ENCODE measurements at places on chromosomes 7 and 10.

GRCh38 chr7:87075671-87076404 is 16.4 kb upstream of the ELAPOR2 start:
- DNase-seq, result no peak

GRCh38 chr10:74987339-74988053 is 124.0 kb upstream of the SAMD8 start:
- DNase-seq, result no peak

DNA sequence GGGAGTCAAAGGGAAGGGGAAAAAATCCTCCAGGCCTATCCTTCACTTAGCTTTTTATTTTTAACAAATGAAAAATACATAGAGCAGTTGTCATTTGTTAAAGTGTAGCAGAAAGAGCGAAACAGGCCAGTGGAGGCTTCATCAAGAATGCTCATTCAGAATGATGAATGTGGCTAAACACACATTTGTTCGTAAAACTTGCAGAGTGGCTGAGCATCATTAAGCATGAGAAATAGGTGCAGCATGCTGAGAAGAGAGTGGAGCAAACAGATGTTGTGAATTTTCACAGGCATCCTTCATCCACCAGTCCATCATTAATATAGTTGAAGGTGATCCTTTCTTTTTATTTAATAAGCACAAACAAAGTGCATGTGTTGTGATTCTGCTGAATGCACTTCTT is 407.6 kb downstream of the LRMDA start:
- no peak for DNase-seq

DNA sequence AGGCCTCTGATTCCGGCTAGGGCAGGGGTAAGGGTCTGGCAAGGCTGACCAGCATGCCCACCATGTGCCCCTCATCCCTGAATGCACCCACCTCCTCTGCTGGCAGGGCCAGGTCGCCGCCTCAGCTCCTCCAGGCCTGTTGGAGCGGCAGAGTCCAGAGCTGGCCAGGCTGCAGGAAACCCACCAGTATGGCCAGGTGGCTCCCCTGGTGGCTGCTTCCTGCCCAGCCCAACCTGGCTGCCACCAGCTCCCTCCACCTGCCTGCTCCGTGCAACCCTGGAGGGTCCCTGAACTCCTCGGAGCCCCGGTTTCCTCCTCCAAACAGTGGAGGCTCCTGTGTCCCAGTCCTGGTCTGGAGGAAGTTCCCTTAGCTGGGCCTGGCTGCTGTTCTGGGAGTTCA is 39.6 kb downstream of the MICALL2 start:
- no peak for DNase-seq

- DNase-seq, result no peak
Measured at GRCh38 chr7:90661290-90662151, 65.4 kb downstream of the CDK14 start.

- no peak for DNase-seq
Measured at GRCh38 chr10:16520900-16521299, 779 bp downstream of the C1QL3 start.

DNA sequence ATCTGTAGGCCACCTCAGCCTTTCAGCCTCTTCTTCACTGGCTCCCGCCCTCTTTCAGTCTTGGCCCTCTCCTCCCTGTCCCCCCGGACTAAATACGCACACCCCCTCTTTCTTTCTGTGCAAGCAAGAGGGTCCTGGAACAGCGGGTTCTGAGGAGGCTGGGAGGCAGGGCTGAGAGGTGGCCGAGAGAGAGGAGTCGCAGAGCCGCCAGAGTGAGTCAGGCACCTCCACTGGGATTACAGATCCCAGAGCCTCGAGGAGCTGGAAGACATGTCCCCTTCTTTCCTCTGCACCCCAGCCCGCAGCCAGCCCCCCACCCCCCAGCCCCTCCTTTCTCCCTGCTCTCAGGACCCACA is 182 bp downstream of the CCDC136 start:
- DNase-seq, result no peak

DNA sequence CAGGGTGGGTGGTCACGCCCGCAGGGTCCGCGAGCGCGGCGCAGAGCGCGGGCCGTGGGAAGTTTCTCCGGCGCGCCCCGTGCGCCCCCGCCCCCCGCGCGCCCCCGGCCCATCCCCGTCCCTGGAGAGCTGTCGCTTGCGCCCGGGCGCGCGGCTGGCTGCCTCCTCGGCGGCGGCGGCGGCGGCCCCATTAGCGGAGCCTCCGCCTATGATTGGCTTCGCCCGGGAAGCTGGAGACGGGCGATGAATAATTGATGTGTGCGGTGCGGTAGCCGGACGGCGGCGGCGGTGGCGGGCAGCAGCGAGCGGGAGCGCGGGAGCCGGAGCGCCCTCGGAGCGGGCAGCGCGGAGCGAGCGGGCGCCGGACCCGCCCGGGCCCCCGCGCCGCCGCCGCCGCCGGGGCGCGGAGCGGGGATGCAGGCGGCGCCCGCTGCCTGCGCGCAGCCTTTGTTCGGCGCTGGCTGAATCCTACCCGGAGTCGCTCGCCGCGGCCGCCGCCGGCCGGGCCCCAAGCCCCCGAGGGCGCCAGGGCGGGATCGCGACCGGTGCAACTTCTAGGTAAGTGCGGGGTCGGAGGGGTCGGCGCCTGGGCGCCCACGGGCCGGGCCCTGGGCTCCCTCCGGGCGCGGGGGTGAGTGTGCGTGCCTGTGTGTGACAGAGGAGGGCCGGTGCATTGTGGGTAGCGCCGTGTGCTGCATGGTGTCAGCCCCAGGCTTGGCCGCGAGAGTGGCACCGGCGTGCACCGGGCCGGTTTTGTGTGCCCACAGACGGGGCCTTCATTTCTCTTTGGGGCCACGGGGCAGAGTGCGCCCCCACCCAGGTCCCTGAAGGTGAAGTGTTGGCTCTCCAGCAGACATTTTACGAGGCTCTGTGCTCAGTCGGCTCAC is 103.8 kb upstream of the PPIF start:
- peak; percentile 60 for DNase-seq

DNA sequence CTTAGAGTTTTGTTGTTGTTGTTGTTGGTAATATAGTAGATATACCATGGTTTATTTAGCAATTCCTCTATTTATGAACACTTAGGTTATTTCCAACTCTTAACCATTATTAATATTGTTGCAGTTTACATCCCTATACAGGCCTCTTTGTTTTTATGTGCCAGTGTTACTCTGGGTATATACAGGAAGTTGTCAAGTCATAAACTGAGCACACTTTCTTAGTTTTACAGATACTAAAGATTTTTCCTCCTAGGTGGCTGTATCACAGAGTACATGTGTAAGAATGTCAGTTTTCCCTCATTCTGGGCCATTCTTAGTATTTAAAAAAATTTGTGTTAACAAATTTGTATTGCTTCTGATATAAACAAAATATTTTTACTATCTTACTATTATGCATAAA is 128.4 kb downstream of the ARL4A start:
- no peak for DNase-seq

DNA sequence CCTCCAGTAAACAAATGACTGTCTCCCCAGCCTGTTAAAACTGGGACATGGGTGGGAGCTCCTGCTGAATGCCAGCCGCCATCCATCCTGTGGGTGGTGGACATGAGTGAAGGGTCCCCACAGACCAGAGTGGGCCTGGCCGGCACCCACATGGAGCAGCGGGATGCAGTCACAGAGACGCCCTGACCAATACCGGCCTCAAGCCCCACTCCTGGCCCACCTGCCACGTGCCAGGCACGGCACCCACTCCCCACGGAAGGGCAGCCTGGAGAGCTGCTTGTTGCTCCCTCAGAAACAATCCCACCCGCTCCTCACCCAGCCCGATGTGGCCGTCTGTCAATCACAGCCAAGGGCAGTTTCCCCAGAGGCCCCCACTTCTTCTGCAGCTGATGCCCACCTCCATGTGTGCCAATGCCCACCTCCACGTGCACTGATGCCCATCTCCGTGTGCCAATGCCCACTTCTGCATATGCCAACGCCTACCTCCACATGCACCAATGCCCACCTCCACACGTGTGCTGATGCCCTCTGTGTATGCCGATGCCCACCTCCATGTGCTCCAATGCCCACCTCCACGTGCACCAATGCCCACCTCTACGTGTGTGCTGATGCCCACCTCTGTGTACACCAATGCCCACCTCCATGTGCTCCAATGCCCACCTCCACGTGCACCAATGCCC is 42.8 kb upstream of the DNAAF5 start:
- DNase-seq, result no peak

GRCh38 chr7:7181519-7182155 is 707 bp upstream of the C1GALT1 start:
- peak; percentile 77 for DNase-seq

GRCh38 chr10:43174969-43175368 is 36.7 kb downstream of the CSGALNACT2 start:
- DNase-seq, result no peak

DNA sequence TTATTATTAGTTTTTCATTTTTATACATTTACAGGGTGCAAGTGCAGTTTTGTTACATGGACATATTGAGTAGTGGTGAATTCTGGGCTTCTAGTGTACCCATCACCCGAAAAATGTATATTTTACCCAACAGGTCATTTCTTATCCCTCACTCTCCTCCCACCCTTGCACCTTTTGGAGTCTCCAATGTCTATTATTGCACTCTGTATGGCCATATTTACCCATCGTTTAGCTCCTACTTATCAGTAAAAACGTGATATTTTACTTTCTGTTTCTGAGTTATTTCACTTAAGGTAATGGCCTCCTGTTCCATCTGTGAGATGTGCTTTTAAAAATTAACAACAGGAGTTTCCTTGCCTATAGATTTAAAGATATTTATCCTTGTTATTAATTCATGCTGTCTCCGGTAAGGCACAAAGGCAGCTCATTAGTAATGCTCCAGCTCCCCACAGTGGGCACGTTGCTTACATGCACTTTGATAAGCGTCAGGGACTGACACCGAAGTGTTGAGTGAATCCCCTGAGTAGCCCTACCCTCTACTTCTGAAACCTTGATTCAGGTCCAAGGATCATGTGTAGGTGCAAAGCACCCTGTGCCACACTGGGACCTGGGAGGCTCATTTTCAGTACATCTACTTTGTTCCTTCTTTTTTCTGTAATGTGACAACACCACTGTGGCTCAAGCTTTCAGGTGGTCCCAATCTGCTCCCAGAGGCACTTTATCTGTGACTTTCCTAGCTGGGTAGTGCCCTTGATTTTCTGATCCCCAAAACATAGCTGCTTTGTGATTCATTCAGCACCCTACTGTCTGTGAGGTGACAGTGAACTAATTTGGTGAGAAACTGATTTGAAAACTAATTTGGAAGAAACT is 27.3 kb downstream of the HYAL4 start:
- DNase-seq, result peak; percentile 13

DNA sequence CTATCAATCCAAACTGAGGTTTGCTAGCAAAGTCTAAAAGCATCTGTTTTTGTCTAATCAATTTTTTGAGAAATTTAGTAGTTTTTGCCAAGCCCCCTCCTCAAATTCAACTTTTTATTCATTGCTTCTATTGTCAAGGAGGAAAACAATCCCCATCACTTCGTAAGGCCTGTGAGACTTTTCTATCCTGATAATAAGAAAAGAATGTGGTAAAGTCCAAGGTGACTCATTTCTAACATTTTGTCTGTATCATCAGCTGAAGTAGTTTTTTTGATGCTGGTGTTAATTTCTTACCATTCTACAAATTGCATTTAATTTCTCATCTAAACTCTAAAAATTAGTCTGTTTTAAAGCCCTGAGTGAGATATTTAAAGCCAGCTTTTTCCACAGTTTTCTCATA is 11.7 kb downstream of the ANK3 start:
- no peak for DNase-seq

- peak; percentile 90 for DNase-seq
Measured at GRCh38 chr7:135980665-135981180, 3.6 kb upstream of the MTPN start.

DNA sequence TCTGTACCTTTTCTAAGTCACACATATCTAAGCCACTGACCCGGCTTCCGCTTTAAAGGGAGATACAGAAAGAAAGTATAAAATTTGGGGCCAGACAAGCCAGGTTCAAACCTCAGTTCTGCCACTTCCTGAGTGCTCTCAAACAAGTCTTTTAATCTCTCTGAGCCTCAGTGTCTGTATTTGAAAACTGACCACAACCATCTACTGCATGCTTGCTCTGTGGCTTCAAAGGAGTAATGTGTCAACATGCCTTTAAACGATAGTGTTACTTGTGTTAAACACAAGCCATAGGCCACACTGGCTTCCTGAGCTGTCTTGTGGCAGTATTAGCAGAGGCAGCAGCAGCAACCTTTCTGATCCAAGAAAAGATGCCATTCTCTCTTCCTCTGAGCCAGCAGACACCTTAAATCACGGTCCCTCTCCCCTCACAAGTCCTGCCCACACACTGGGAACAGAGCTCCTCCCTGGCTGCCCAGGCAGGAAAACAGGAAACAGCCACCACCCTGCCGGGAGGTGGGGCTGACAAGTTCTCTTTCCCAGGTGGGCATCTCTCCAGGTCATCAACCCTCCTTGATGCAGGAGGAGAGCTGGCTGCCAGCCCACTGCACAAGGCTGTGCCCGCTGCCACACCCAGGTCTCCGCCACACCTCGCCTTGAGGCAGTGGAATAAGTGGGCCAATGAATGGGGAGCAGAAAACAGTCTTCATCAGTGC is 10.7 kb downstream of the HIP1 start:
- DNase-seq, result peak; percentile 55

GRCh38 chr10:110221044-110221720 is 13.8 kb downstream of the MXI1 start:
- DNase-seq, result no peak

DNA sequence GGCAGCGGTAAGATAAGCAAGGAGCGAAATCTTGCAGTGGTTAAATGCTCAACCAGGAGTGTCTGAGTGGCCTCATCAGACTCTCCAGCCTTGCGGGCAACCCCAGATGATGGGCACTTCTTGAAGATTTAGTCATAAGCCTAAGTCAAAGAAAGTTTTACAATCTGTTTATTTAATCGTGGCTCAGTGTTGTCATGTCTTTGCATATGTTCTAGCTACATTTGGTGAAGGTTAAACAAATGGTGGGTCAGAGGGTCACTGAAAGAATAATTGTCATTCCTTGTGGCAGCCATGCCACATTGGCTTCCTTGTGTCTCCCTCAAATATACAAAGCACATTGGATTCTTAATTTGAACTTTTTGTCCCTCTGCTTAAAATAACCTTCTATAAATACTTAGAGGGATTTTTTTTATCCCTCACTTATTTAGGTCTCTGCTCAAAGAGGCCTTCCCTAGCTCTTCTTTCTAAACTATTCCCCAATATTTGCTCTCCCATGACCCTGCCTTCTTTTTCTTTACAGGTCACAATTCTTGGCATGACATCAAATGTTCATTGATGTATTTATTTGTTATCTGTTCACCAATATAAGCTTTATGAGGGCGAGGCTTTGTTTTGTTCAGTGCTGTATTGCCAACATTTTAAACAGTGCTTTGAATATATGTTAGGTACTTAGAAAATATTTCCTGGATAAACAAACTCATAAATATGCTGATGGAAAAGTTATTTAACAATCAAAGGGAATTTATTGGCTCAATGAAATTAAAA is 68.7 kb downstream of the NEUROD6 start:
- DNase-seq, result no peak

DNA sequence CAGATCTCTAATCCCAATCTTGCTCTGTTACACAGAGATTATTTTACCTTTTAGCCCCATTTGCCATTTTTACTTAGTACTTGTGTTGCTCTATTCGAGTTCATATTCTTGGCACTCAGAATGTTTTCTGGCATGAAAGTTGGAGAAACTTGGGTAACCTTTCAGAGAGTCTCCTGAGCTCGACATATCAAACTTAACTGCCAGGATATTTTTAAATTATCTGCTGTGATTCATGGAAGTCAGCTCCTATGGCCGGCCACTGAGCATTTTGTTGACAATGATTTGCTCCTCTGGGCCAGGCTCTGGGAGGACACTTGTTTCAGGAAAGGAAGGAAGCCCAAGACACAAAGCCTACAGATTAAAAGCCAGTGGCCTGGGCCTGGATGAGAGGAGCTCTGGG is 396.7 kb downstream of the TNS3 start:
- no peak for DNase-seq

GRCh38 chr7:40760293-40760964 is 625.6 kb downstream of the SUGCT start:
- DNase-seq, result no peak

Data from CD4-positive, alpha-beta T cell treated with Interleukin-4 for 1 hour (primary cell).